Activated T-helper 1 cell treated with anti-CD3 and anti-CD28 coated beads, Interleukin-12 subunit alpha, Interleukin-12 subunit beta, Interleukin-2, Interleukin-4 antibody, amounts not matched to agents 30 ng/mL and 10 ng/mL and 1 ng/mL, durations not matched to agents 14 hours and 24 hours and 36 hours (primary cell): ENCODE measurements at places on chromosomes 11 and 22. TPM values are rescaled to one million over a fixed set of nuclear protein-coding genes. Genes with fewer than 3 reads are reported as not detected.

GRCh38 chr22:41240377-41241132, at the start of gene CHADL:
Gene CHADL, minus strand, starts transcription at chr22:41240931. Its CDS starts 50 bp downstream, at chr22:41240881.
- no peak for DNase-seq

- DNase-seq = no peak
Measured at GRCh38 chr11:74267014-74267413, 44.4 kb downstream of the P4HA3 start.

DNA sequence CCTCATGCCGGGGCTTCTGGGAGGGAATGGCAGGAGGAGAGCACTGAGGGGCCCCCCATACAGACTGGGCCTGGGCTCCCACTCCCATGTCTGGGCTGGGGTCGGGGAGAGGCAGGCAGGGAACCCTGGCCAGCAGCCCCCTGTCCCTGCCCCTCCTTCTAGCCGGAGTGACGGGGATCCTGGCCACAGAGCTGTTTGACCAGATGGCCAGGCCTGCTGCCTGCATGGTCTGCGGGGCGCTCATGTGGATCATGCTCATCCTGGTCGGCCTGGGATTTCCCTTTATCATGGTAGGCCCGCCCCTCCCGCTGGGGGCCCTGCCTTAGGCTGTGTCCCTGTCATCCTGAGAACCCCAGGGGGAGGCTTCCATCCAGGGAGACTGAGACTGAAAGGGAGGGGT, 10.0 kb upstream of the MIF start:
- no peak for DNase-seq

- DNase-seq = no peak
Measured at GRCh38 chr11:134153147-134153905, 70.4 kb downstream of the NCAPD3 start.

- no peak for DNase-seq
Measured at GRCh38 chr11:533586-534395, 1.6 kb downstream of the HRAS start.

- no peak for DNase-seq
Measured at GRCh38 chr11:134685793-134686380, 273.8 kb upstream of the B3GAT1 start.

DNA sequence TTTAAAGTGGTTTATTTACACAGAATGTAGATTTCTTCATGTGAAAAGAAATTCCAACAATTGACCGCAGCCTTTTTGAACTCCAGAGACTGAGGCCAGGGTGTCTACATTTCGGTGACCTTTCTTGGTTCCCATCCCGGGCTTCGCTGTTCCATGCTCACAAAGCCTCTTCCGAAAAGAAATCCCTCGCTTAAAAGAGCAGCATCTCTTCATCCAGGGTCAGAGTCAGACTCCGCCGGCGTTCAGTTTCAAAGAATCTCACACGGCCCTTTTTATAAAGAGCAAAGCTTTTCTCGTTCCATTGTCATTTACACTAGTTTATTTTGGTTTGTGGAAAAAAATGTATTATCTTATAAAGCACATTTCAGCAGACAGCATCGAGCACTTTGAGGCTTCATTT, 530.6 kb upstream of the B3GAT1 start:
- no peak for DNase-seq

DNA sequence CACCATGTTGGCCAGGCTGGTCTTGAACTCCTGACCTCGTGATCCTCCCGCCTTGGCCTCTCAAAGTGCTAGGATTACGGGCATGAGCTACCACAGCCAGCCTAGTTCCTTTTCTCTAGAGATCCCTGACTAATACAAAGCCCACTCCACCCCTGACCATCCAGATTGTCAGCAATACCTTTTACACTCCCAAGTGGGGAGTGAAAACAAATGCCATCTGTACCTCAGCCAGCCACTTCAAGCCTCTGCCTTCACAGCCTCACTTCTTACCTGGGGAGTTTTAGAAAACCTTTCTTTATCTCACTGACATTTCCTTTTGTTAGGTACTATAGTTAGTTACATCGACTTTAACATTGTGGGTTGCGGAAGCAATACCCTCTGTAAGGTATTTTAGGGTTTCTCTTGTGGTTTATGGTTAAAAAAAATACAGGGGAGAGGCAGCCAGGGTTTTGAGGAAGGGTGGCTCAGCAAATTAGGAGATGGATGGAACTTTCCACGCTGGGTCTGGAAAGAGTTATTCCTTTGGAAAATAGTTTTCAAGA, 8.9 kb downstream of the TOM1 start:
- DNase-seq = no peak

DNA sequence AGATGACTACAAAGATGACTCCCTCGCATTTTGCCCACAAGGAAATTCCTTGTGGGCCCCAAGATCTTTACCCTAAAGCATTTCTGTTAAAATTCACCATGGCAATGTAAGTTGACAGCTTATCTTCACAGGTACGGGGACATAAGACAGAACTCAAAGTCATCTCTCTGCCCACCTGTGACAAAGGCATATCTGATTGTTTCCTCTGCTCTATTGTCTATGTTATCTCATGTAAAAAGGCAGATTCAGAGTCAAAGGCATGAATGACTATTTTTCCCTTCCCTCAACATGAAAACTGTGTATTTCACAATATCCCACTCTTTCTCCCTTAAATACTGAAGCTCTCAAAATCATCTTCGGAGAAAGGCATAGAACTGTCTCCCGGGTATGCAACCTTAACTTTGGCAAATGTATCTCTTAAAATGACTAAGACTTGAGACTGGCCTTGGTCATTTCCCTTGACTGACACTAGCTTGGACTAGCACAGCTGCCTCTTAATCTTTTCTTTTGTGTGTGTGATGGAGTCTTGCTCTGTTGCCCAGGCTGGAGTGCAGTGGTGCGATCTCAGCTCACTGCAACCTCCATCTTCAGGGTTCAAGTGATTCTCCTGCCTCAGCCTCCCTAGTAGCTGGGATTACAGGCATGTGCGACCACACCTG, 103.2 kb downstream of the MICAL3 start:
- no peak for DNase-seq

DNA sequence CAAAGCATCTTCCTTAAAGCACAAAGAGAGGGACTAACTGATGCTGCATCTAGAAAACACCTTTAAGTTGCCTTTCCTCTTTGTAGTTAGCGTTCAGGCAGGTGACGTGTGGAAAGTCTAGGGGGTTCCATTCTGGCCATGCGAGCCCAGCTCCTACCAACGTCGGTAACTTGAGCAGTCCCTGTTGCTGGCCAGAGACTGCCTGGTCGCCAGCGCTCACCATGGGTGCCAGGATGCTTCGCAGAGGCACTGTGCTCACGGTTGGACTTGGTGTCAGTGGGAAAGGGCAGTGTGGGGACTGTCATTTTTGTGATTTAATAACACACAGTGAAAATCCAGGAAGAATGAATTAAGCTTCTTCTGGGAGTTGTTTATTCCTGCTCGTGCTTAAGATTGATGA, 40.6 kb downstream of the PPP2R1B start:
- no peak for DNase-seq

Gene SULT4A1
- not detected in 2 replicates for total RNA-seq

Gene SCO2
- 8.7 and 14.8 TPM in 2 replicates for total RNA-seq

DNA sequence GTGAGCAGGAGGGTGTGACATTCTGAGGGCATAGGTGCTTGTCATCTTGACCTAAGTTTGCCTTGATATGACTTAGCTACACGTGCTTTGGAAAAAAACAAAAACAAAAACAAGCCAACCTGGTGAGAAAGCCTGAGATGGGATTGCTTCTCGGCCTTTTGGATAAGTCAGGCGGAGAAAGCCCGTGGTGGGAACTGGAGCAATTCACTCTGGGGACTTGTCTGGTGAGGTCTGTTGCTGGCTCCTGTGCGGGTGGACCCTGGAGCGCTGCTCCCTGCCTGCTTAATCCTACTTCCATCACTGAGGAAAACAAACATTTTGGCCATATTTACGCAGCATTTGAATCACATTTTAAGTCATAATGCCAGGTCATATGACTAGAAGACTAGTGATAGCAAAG, 100.3 kb downstream of the SNX19 start:
- DNase-seq = no peak

GRCh38 chr11:116827461-116827860, 2.2 kb upstream of the APOC3 start:
- no peak for DNase-seq

DNA sequence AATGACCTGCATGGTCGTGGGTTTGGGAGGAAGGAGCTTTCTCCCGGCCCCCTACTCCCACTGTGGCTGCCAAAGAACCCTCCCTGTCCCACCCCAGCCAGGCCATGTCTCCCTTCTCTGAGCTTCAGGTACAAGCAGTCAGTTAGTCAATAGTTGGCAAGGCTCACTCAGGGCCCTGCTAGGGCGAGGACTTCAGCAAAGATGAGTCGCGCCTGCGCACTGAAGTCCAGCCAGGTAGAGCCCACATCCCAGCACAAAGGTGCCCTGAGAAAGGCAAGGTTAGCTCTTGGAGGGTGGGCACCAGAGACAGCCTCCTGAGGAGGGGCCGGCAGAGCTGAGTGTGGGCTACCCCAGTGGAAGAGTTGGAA, 11.1 kb downstream of the C11orf86 start:
- no peak for DNase-seq

GRCh38 chr11:57288771-57289579, 35.8 kb downstream of the TNKS1BP1 start:
- DNase-seq = no peak

Gene C11orf87
- not detected in 2 replicates for total RNA-seq

Gene CASP12
- not detected in 2 replicates for total RNA-seq

DNA sequence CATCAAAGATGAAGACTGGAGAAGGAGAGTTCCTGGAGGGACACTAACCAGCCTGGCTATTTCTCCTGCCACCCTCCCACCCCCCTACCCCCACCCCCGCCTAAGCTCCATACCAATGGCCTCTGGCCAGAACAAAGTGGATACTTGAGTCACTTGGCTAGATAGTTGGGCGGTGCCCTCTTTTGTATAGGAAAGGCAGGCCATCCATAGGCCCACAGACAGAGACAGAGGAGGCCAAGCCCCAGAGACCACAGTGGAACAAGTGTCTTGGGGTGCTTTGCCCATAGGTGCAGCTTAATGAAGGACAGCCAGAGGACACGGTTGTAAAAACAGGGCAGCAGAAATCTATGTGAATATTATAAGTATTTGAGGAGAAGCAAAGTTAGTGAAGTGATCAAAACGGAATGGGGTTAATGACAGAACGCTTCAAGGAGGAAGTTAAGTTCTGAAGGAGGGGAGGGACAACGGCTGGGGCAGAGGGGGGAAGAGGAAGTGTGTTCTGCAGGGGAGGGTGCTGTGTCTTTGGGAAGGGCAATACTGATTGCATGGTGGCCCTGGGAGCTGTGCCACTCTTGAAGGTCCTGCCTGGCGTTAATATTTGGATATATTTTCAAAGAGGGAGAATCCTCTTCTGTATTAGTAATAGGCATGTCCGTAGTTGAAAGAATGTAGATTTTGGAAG, 32.7 kb downstream of the FLI1 start:
- DNase-seq = no peak

Gene SCN4B
- total RNA-seq = 0.08 TPM in 1 of 2 replicates, not detected in the other

GRCh38 chr11:17552392-17553248, 5.6 kb downstream of the OTOG start:
- no peak for DNase-seq

- no peak for DNase-seq
Measured at GRCh38 chr11:133386852-133387251, 145.4 kb downstream of the OPCML start.

GRCh38 chr11:87114093-87114492, 76.4 kb downstream of the TMEM135 start:
- no peak for DNase-seq

DNA sequence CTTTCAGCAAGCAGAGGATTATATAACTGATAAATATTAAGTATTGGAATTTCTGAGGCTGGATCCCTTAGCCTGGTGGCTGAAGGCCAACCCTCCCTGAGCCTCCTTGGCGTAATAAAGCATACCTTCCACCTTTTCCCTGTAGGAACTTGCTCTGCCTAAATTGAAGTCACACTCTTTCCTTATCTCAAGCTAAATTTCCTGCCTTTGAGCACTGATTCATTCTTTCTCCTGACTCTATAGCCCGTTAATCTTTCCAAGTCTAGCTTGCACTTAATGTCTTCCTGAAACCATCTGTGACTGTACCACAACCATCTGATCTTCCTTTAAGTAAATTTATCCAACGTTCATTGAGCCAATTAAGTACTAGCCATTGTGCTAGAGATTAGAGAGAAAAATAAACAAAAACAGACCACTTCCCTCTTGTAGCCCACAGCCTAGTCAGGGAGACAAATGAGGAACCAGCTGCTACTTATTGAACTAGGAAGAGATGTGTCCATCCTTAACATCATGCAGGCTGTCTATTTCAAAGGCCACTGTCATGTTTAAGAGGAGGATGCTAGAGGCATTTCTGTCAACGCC, 62.9 kb downstream of the GRK3 start:
- DNase-seq = no peak

DNA sequence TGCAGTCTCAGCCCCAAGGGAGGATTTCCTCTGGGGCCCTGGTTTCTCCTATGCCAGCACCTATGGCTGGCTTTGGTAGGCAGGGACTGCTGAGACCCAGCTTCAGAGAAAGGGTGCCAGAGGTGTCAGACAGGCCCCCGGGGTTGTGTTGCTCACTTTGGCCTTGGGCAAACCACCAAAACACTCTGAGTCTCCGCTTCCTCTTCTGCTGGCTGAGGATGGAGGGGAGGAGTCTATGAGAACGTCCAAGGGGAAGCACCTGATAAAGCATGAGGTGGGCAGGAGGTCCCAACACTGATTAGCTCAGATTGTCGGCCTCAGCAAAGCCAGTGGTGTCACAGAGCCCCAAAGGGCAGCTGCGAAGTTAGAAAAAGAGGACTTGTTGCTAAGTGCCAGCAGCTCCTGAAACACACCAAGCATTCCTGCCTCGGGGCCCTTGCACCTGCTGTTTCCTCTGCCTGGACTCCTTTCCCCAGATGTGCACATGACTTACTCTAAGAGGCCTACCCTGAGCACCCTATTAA, 10.5 kb downstream of the SMTNL1 start:
- DNase-seq = no peak

Gene FOLR2
- total RNA-seq = not detected in 2 replicates

GRCh38 chr11:110890995-110891394, 178.8 kb upstream of the ARHGAP20 start:
- no peak for DNase-seq

DNA sequence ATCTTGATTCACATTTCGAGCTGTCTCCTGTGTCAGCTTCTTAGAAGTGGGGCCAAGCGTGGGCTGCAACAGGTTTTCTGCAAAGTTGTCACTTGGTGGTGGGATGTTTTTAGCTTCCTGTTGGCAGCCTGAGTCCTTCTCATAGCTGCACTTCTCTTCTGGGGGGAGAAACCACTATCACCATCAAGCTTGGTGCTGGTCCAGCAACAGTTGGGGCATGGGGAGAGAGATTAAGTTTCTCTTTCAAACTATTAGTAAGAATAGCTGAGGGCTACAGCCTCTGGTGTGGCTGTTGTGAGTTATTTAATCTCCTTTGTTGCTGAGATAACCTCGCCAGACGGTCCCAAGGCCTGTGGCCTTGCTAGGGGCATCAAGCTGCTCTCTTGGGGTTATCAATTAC, 123.3 kb upstream of the CRYBB3 start:
- peak; percentile 29 for DNase-seq

Gene CHADL
- 0.36 and 0.66 TPM in 2 replicates for total RNA-seq

GRCh38 chr22:46158283-46158682, 8.0 kb downstream of the PPARA start:
- DNase-seq = no peak

Gene UBQLN3
- total RNA-seq = not detected in 2 replicates

- DNase-seq = peak; percentile 42
Measured at GRCh38 chr11:68843052-68843561, 1.4 kb upstream of the CPT1A start.

Gene HORMAD2
- total RNA-seq = 0.21 TPM in 1 of 2 replicates, not detected in the other

GRCh38 chr11:30991376-30991775, 378.2 kb downstream of the DCDC1 start:
- no peak for DNase-seq

Gene ANKRD49
- 20.0 and 21.2 TPM in 2 replicates for total RNA-seq
